Aorta (tissue), 5 donors: ENCODE measurements at places on chromosomes 5 and 9. TPM values are rescaled to one million over a fixed set of nuclear protein-coding genes. Genes with fewer than 3 reads are reported as not detected.

- DNase-seq: no peak
These were observed 57.0 kb upstream of the ACOT12 start for GRCh38 chr5:81450940-81451339.

DNA sequence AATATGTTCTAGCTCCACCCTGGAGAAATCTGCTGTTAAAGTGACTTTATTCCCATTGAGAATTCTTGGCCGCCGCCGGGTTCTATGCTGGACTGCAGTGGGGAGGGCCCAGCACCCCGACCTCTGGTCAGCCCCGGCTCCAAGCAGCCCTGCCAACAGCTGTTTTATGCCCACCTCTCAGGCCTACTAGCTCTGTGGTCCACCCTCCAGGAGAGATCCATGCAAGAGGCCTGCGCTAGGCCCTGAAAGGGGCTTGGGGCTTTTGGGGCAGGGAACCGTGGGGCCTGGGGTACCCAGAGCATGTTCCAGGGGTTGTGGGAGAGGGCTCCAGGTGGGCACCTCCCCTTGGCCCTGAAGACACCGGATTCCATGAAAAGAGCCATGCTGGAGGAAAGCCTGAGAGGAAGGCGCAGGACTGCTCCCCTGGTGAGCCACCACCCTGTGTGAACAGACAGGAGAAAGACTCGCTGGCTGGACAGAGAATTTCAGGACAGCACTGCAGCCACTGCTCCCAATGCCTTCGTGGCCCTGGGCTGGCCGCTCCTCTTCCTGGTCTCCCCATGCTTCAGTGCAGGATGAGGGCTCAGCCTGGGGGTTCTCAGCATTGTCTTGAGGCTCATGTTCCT is 44.6 kb upstream of the RUFY1 start:
- peak; percentile 65 for DNase-seq

DNA sequence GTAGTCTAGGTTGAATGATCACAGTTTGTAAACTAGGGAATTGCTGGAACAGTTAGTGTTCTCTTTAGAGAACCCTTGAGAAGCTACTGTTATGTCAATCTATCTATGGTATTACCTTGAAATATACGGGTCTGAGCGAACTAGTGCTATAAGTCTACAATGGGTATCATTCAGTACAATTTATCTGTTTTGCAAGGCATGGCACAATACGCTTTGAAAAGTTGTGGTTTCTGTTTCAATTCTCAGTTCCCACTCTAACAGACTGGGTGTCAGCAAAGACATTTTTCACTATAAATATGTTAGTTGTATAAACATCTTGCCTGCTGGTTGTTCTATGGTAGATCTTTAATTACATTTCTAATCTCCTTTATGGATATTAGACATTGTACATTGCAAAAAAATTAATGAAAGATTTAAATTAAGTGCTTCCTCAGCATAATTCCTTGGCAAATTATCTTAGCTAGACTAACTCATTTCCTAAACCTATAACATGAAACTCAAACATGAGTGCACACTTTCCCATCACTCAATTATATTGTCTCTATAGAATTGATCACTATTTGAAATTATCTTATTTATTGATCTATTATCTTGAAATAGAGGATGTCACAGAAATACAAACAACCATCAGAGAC is 24.9 kb upstream of the SLCO6A1 start:
- DNase-seq: no peak

DNA sequence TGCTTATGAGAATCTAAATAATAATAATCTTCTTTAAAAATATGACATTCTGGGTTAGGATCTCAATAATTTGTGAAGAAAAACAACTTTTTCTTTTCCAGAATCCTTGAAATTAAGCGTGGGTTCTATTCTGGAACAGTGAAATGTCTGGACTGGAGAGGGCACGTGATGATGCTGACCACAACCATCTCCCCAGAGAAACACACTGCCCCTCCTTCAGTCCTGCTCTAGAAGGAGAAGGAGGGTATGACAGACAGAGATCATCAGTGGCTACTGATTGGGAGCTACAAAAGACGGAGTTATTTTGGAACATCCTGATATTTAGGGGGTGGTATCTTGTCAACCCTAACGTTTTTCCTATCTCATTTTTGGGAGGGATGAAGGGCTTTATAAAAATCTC is 40.2 kb downstream of the MEF2C start:
- no peak for DNase-seq

GRCh38 chr5:52682492-52682891 is 105.2 kb upstream of the ITGA1 start:
- DNase-seq: no peak

The PCDHB9 gene
- 3.0 TPM for total RNA-seq

The BARHL1 gene
- not detected for total RNA-seq

The SHISAL2B gene
- not detected for total RNA-seq
